ENCODE measurements at places on chromosomes 1 and 21.

DNA sequence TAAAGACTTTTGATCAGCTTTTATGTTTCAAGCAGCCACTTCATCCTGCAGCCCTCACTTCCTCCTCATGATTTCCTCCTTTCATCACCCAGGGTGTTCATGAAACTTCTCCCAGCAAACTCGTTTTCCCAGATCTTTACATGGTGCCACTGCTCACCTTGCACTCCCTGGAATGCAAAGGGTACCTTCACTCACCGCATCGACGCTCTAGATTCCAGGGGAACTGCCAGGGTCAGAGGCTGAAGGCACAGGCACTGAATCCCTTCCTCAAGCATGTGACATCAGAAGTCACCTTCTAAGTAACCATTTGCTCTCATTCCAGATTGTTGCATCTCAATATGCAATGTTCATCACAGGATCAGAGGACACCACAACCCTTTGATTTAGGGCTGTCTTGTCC, 82.8 kb downstream of the PRKAB2 start:
- no peak for DNase-seq

- no peak for DNase-seq
Measured at GRCh38 chr1:223771814-223772770, 59.8 kb downstream of the CAPN2 start.

DNA sequence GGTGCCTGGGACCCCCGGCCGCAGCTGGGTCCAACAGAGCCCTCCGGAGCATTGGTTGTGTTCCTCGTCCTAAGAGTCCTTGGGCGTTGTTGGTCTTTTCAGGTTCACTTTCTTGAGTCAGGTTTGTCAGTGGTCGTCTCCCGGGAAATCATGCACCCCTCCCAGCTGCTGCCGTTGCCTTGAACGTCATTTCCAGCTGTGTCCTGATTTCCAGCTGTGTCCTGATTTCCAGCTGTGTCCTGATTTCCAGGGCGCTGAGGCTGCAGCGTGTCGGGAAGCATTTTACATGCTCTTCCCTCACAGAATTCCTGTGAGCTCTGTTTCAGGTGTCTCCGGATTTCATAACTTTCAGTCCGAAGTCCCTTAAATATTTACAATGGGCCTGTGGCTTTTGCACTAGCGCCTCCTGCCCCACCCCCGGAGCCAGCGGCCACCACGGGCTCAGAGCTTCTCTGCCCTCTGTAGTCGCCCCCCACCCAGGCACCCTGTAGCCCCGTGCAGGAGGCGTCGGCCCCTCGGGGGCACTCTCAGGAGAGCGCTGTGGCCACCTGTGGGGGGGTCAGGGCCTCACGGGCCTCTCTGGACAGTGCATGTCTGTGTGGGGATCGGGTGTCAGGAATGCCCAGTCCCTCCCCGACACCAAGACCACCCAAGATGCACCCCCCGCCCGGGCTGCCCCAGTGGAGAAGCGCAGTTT, 66.7 kb downstream of the COL18A1 start:
- no peak for DNase-seq

DNA sequence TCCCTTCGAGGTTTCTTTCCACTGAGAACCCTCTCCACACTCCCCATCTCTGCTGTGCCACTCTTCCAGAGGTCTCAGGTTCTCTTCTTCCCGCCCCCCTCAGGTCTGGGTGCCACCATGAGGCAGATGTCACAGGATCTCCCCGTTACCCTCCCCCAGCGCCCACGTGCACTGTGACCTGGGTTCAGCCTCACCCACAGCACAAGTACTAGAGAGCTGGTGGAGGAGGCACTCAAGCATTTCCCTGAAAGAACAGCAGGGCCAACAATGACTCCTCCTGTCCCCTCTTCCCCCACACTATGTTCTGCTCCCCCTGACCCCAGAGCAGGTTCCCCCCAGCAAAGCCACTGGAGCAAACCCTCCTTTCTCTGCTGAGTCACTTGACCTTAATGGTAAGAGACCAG, 14.3 kb downstream of the PLEKHA6 start:
- peak; percentile 55 for DNase-seq

- DNase-seq: no peak
Measured at GRCh38 chr1:154759196-154759595, 110.9 kb downstream of the KCNN3 start.

GRCh38 chr1:201715351-201715750, 113.6 kb upstream of the IPO9 start:
- no peak for DNase-seq

- no peak for DNase-seq
Measured at GRCh38 chr1:72466376-72466775, 184.0 kb upstream of the NEGR1 start.

- DNase-seq: no peak
Measured at GRCh38 chr1:193113992-193114332, 7.9 kb upstream of the CDC73 start.

DNA sequence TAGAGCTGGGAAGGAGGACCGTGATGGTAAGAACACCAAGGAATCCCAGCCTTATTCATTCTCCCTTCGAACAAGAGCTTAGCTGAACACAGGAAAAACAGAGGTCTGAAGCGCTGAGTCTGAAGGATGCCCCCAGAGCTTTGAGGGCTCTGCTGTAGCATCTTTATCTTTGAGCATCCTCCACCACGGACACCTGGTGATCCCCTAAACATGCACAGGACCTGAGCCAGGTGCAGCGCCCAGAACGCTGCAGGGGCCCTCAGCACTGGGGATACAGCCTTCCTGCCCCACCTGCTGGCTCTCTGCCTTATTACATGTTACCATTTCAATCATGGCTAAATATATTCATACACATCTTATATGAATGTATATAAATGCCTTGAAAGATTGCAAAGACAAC, 7.7 kb upstream of the GPATCH4 start:
- DNase-seq: peak; percentile 77

- DNase-seq: no peak
Measured at GRCh38 chr1:15100880-15101760, 52.4 kb upstream of the TMEM51 start.

GRCh38 chr1:13661539-13661938, 38.4 kb upstream of the PRDM2 start:
- DNase-seq: no peak

DNA sequence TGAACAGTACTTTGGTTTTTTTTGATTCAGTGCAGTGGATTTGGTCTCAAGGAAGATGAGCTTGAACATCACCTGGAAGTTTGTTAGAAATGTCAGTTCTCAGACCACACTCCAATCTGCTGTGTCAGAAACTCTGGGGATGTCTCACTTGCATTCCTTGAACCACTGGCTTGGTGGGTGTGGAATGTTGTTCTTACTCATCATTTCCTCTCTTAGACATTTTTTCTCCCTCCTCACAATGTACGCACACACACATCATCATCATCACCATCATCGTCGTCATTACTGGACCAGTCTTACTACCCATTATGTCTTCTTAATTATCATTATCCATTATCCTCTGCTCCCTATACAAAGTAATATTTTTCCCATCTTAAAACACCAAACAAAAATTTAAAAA, 91.9 kb upstream of the KCNK2 start:
- no peak for DNase-seq

- DNase-seq: peak; percentile 62
Measured at GRCh38 chr1:165174491-165174890, 182.0 kb downstream of the LMX1A start.

DNA sequence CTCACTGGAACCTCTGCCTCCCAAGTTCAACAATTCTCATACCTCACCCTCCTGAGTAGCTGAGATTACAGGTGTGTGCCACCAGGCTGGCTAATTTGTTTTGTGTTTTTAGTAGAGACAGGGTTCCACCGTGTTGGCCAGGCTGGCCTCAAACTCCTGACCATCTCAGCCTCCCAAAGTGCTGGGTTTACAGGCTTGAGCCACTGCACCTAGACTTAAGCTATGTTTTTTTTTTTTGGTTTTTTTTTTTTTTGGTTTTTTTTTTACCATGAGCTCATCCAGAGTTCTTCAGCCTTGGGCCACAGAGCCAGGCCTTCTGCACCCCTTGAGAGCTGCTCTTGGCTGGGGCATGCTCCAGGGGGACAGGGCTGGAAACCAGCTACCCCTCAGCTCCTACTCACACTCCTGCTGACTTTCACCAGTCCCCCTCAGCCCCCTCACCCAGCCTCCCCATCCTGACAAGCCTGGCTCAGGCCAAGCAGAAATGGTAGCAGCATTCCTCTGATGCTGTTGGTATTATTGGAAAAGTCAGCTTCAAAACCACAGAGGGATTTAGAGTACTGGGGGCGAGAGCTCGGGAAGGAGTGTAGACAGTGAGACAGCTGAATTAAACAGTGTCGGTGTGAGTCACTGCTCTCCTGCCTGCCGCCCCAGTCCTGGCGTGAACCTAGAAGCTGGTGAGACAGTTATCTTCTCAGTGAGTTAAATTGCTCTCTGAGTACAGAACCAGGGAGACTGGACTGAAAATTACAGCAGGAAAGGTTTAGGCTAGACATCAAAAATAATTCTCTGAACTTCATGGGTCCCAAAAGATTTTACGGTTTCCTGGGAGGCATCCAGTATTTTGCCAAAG, 63.7 kb downstream of the NAV1 start:
- no peak for DNase-seq

GRCh38 chr1:13892671-13893325, 192.8 kb downstream of the PRDM2 start:
- no peak for DNase-seq

DNA sequence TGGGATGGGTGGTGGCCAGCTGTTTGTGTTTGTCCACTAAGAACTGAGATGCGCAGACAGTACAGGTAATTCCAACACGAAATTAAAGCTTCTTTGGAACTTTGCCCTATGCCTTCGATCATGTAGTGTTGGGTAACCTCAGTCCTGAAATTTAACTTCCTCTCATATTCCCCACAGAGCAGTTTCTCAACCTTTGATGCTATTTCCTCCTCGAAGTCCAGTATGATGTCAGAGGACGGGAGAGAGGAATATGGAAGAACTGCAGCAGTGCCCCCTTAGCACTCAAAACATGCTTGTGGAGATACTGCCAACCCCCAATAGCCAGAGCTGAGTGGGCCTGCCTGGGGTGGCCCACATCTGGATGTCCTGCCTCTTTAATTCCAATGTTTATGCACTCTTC, 3.6 kb downstream of the LPAR3 start:
- DNase-seq: no peak

- no peak for DNase-seq
Measured at GRCh38 chr1:167538657-167539056, 14.9 kb downstream of the CREG1 start.

- no peak for DNase-seq
Measured at GRCh38 chr1:152884966-152885624, 7.0 kb downstream of the SMCP start.

- DNase-seq: no peak
Measured at GRCh38 chr1:75165264-75165663, 31.1 kb downstream of the LHX8 start.

- DNase-seq: no peak
Measured at GRCh38 chr1:164477343-164477742, 81.6 kb upstream of the PBX1 start.

GRCh38 chr1:40477678-40478053, 576 bp downstream of the ZFP69 start:
- no peak for DNase-seq

GRCh38 chr21:16159213-16159970, 429.6 kb downstream of the USP25 start:
- no peak for DNase-seq

GRCh38 chr1:13860031-13860430, 160.0 kb downstream of the PRDM2 start:
- DNase-seq: no peak

DNA sequence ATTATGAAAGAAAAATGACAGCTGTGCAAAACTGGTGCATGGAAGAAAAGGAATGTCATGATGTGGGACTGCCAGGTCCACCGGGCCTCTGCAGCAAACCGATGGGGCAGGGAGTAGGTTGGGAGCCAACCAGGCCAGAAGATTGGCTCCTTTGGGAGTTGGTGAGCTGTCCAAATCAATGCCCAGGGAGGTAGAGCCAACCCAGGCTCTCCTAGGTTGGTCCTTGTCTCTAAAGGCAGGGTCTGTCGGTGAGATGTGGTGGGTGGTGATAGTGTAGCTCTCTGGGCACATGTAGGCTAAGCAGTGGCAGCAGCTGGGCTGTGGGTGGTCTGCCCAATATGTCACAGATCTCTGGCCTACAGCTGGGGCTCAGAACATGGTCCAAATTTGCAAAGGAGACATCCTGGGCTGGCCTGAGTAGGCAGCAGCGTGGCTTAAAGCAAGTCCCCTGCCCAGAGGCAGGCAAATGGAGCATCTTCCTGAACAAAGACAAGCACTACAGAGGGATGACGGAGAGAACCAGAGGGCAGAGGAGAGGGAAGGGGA, 61.2 kb upstream of the PRDX6 start:
- no peak for DNase-seq

DNA sequence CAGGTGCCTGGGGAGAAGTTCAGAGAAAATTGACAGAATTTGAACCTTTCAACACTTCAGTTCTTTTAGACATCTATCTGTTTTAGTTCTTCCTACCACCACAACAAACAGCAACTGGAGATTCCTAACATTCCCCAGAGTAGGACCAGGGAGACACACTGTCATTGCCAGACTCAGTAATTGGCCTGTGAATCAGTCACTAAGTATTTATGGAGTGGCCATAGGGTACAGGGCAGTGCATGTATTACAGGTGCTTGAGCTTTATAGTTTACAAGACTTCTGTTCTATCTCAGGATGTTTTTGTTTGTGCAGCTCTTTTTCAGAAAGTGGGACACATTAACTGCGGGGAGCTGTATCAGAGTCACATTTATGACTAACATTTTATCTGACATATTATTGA, 1.7 kb downstream of the CDC14A start:
- DNase-seq: no peak

- DNase-seq: no peak
Measured at GRCh38 chr21:26177746-26178426, 7.3 kb upstream of the APP start.

GRCh38 chr1:59560807-59561450, 253.8 kb upstream of the HOOK1 start:
- DNase-seq: no peak

DNA sequence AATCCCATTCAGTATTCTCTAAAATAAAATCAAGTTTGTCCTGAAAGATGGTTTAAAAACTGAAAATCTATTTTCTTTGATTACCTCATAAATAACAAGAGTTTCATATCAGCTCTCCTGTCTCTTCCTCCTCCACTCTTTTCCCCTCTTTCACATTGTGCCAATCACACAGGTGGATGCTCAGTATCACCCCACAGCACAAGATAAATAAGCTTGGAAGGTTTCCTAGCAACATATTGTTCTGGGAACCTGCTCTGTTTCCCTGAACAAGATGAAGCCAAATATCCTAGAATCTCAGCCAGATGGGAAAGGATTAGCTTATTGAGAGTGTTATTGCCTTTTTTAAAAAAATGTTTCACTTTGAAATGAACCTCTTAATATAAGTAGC, 45.7 kb upstream of the CACYBP start:
- DNase-seq: peak; percentile 87
